ENCODE measurements at places on chromosomes 11 and 22. TPM values are rescaled to one million over a fixed set of nuclear protein-coding genes. Genes with fewer than 3 reads are reported as not detected.

OR8G5 gene
- total RNA-seq, result not detected

GRCh38 chr11:101127699-101128570 lies 1.7 kb downstream of the PGR start:
- DNase-seq, result peak; percentile 23

DNA sequence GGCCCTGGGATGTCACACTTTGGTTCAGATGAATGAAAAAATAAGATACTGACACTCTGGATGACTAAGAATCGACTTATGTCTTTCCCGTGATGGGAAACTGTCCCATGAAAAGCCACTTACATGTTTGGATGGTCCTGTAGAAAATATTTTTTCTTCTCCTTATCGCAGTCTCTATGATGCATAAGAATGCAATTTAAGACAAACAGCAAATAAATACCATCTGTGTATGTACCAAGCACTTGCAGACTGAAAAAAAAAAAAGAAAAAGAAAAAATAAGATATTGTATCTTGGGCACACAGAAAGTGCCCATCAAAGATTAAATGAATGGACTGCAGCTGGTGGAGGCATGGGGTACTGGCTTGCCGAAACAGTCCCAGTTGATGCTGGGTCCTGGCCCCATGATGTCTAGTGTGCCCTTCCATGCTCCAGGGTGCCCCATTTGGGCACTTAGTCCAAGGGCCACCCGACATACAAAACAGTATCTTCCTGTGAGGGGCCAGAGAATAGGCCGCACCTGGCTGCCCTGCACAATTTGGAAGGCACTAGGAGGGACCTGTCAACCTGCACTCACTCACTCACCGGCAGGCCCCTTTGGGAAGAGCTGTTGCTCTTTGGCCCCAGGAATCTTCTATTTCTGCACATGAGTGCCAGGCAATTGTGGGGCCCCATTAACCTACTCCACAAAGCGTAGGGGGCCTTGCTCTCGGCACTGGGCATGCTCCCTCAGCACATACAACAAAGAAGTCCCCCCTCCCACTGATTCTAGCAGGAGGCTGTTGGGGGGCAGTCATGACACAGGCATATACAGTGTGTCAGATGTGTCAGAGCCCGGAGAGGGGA lies 2.5 kb upstream of the ZBED4 start:
- DNase-seq, result no peak

CASP1 gene
- total RNA-seq, result 30.0 TPM

- DNase-seq, result no peak
These were observed 634.3 kb downstream of the BRD1 start for GRCh38 chr22:49193348-49193747.

DNA sequence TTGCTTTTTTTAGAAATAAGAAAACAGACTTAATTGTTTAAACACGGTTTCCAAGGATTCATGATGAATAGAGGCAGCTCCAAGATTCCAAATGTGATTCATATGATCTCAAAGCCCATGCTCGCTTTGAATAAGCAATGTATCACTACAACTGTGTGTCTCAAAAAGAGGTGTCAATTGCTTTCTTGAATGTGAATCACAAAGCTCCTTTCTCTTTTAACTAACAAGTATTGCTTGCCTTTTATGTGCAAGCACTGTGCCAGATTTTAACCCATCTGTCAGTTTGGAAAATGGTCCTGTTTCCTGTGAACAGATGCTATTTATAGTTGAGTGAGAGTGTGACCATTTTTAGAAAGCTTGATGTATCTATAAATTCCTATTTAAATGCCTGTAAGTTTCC lies 6.5 kb downstream of the OOSP1 start:
- no peak for DNase-seq

DNA sequence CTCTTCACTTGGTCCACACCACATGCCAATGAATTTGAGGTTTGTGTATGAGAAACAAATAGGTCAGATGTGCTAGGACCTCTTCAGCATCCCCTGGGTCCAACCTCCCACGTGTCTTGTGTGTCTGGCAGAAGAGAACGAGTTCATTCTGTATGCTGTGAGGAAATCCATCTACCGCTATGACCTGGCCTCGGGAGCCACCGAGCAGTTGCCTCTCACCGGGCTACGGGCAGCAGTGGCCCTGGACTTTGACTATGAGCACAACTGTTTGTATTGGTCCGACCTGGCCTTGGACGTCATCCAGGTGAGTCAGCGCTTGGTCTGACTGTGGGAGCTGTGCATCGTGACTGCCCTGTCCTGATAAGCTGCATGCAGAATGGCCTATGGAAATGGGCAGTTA lies 101.0 kb upstream of the SORL1-AS1 start:
- no peak for DNase-seq

DNA sequence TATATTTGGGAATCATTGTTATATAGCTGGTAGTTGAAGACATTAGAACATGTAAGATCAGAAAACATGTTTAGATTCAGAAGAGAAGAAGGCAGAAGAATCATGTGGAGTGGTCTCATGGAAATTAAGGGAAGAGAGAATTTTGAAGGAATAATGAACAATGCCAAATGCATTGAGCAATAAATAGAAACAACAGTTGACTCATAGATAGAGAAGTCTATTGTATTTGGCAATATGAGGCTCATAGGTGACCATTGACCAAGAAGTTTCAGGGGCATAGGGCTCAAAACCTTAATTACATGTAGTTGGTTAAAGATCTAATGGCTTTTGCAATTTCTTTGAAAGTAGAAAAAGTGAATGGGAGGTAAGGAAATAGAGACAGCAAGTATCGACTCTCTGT lies 123.9 kb downstream of the PAX6 start:
- DNase-seq, result no peak
